ENCODE measurements at places on chromosomes 6 and 20. TPM values are rescaled to one million over a fixed set of nuclear protein-coding genes. Genes with fewer than 3 reads are reported as not detected.

GRCh38 chr6:20314866-20315845 is 86.5 kb upstream of the E2F3 start:
- DNase-seq: no peak

- no peak for DNase-seq
Measured at GRCh38 chr6:157792671-157793070, 30.4 kb upstream of the SNX9 start.

DNA sequence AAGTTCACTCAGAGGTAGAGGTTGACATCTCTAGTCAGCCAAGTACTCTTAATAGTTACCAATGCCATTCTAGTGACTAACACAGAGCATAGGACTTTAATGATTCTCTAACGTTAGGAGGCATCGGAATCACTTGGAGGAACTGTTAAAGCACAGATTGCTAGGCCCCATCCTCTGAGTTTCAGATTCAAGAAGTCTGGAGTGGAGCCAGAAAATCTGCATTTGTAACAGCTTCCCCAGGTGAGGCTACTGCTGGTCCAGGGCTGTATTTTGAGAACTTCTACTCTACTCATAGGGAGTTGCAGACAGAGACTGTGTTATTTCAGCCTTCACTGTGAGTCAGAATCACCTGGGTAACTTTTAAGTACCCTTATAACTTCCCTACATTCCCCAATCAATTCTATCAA is 5.7 kb downstream of the LMBRD1 start:
- DNase-seq: no peak

DNA sequence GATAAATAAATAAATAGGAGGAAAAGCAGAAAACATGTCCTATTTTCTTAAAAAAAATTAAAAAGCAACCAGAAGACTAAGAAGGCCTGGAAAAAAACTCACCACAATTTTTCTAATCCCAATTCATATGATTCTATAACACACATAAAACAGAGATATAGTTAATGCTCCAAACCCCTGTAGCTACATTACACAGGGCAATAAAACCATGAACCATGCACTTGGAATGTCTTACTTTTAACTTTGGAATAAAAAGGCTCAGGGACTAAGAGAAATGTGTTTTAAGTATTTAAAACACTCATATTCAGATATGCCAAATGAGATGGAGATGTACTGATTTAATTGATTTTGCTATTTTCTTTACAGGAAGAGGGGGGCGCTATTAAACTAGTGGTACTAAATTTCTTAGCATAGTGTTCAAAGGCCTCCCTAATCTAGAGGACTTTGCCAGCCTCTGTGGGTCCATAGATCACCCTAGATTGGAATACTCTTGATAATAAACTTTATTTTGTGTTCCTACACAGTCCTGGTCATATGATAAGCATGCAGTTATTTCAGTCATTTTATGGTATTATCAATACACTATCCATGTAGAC is 30.3 kb upstream of the GCM1 start:
- no peak for DNase-seq

- peak; percentile 40 for DNase-seq
Measured at GRCh38 chr6:81265106-81265505, 487.4 kb downstream of the TENT5A start.

GRCh38 chr20:59835448-59836395 is 97.7 kb downstream of the SYCP2 start:
- peak; percentile 64 for DNase-seq

GRCh38 chr6:106750946-106751345 is 121.6 kb downstream of the QRSL1 start:
- no peak for DNase-seq

DNA sequence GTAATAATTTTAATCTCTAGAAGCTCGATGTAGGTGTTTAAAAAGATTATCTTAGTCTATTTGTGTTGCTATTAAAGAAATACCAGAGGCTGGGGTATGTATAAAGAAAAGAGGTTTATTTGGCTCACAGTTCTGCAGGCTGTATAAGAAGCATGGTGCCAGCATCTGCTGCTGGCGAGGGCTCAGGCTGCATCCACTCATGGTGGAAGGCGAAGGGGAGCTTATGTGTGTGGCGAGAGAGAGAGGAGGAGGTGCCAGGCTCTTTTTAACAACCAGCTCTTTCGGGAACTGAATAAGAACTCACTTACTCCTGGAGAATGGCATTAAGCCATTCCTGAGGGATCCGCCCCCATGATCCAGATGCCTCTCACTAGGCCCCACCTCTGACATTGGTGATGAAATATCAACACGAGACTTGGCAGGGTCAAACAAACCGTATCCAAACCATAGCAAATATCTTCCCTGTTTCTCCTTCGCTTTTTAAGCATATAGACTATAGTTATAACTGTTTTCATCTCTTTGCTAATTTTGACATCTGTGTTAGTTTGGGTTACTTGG is 24.5 kb downstream of the CHMP4B start:
- no peak for DNase-seq

- DNase-seq: no peak
Measured at GRCh38 chr20:10004900-10005299, 29.9 kb upstream of the ANKEF1 start.

- no peak for DNase-seq
Measured at GRCh38 chr20:61090541-61090940, 161.5 kb upstream of the CDH4 start.

DNA sequence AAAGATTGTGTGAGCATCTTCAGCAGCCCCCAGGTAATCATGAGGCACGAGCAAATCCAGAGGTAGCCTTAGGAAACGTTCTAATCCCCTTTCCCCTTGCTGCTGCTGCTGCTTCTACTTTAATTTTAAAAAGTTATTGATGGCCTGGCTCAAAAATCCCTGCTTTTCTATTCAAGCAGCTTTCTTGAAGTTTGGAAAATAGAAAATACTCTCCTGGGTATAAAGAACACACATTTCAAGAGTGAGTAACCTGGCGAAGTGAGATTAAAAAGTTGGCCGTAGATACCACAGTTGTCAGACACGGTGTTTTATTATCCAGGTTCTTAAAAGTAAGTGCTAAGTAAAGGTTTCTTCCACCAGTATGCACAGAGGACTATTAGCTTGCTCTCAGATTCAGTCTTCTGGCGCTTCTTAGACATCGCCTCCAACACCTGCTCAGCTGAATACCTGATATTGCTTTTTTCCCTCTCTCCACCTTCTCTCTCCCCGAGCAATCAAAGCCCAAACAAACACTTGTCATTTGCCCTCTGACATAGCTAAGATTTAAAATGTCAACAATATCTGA is 150.7 kb downstream of the EDN3 start:
- DNase-seq: no peak

DNA sequence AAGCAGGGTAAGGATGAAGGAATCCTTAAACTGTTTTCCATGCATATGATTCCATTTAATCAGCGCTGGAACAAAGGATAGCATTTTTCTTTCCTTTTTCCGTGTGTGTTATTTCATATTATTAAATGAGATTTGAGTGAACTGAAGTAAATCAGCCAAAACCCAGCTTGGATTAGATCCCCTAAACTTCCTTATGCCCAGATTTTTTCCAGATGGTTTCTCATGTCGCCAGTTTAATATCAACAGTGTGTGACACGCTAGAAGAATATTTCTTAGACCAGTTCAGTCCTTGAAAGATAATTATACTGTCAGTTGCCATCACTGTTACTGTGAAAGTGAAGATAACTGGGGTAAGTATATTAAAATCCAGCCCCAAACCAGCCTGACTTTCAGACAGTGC is 1009.4 kb downstream of the KIF16B start:
- no peak for DNase-seq

DNA sequence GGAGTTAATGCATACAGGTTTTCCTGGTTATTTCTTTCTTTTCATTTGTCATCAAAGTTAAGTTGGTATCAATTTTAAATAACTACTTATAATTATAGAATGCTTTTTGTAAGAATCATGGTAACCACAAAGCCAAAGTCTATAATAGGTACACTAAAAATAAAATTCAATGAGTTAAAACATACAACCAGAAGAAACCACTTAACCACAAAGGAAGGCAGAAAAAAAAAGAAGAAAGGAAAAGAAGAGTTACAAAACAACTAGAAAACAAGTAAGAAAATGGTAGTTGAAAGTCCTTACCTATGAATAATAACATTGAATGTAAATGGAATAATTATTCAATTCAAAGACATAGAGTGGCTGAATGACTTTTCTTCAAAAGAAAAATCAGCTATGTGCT is 45.6 kb downstream of the THBS2 start:
- no peak for DNase-seq

DNA sequence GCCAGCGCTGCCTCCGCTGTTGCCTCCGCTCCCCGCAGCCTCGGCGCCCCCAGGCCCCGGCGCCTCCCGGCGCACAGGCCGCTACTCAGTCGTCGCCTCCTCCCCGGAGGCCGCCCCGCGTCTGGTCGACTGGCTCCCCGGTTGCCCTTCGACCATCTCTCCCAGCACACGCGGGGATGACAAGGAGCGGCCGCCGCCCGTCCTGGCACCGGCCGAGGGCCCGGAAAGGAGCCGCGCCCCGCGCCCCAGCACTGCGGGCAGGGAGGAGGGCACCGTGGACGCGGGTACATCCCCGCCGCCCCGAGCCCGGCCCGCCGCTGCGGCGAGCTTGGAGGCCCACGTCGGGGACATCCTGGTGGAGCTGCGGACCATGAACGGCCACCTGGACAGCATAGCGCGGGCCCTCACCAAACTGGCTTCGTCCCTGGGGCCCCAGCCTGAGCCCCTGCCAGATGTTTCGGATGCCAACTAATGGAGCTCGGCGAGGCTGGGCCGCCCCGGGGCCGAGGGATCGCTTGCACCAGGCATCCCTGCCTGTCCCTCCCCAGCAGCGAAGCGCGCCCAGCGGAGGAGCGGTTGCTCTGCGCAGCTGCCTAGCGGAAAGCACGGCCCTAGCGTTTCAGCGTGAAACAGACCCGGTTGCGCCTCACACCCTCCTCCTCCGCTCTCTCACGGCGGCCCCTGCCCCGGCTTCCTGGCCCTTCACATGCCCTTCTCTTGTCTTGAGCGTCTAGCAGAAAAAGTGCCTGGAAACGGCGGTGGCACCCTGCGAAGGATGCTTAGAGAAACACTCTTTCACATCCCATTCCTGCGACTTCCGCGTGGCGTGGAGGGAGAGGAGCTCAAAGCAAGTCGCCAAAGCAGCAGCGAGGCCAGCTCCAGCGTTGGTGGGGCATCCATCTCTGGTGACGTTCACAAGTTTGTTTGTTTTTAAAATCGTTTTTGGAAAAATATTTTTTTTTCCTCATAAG is 285.8 kb upstream of the SUPT3H start:
- peak; percentile 48 for DNase-seq

Gene KCNQ5
- total RNA-seq: not detected

Gene MUC21
- total RNA-seq: not detected

Gene SNAP91
- total RNA-seq: 2.3 TPM

Gene FHL5
- total RNA-seq: 7.2 TPM

Data from Right ventricle myocardium superior (tissue), 1 donor.